T-helper 2 cell (primary cell): ENCODE measurements at places on chromosomes 5 and 9.

GRCh38 chr5:124234770-124235562 lies 511.5 kb downstream of the ZNF608 start:
- DNase-seq = no peak

GRCh38 chr9:90169490-90169889 lies 473.1 kb downstream of the DIRAS2 start:
- DNase-seq = no peak

DNA sequence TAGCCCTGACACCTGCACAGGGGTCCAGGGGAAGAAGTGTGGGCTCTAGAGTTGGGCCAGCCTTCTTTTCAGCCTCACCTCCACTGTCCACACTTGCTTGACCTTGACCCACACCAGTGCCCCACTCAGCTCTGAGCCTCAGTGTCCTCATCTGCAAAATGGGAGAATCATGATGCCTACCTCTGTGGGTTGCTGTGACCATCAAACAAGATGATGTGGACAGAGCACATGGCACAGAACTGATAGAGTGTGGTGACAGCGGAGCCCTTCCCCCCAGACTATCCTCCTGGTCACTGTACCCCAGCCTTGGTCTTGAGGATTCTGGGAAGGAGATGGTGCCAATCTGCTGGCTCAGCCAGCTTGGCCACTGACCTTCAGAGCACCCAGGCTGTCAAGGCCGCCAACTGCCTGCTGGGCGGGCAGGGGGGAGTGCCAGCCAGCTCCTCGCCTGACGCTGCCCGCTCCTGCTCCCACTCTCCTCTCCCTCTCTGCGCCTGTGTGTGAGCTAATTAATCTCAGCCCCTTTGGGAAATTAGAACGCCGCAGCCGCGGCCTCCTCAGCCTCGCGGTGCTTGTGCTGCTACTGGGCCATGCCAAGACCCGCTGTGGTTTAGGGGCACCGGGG lies 16.7 kb downstream of the CXXC5 start:
- DNase-seq = no peak

- no peak for DNase-seq
Measured at GRCh38 chr5:97071101-97071500, 71.3 kb downstream of the LIX1 start.

GRCh38 chr9:7935681-7936080 lies 136.1 kb upstream of the DMAC1 start:
- DNase-seq = no peak

- no peak for DNase-seq
Measured at GRCh38 chr5:39426746-39427105, 1.9 kb upstream of the DAB2 start.

- no peak for DNase-seq
Measured at GRCh38 chr5:153863951-153864350, 174.8 kb downstream of the FAM114A2 start.

DNA sequence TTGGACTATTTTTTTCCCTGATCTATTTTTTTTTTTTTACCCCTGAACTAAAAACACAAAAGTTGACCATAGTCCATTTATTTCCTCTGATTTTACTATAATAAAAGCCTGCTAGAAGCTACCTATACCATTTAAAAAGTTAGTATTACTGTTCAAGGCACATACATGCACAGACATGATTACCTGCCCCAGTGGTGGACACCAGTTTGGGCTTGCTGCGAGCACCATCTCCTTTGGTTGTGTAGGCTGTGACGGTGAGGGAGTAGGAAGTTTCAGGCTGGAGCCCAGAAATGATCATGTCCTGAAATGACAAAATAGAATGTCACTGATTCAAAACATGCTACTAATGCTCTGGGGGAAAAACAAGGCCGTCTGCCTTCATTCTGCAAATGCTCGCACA lies 693.1 kb upstream of the DMAC1 start:
- DNase-seq = no peak

DNA sequence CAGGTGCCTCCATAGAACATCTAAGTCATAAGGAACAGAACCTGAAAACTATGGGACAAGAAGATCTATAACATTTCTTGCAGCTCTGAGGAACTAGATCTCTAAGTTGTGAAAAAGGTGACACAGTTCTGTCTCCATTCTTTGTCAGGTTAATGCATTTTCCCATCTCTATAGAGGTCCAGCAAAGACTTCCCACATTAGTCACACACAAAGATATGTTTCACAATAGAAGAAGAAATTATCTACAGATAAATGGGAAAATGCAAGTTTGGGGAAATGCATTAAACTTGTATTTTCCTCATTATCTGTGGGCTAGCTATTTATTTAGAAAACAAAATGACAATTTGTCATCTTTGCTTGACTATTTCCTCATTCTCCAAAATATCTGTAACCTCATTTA lies 458.6 kb upstream of the PAPPA start:
- no peak for DNase-seq
